ENCODE measurements at places on chromosomes 3 and 15.
A peak's percentile ranks its signal among the peaks of the same experiment; 100 is the strongest.

GRCh38 chr3:59709702-59710553 lies 660.1 kb upstream of the CFAP20DC start:
- peak; percentile 74 for DNase-seq

DNA sequence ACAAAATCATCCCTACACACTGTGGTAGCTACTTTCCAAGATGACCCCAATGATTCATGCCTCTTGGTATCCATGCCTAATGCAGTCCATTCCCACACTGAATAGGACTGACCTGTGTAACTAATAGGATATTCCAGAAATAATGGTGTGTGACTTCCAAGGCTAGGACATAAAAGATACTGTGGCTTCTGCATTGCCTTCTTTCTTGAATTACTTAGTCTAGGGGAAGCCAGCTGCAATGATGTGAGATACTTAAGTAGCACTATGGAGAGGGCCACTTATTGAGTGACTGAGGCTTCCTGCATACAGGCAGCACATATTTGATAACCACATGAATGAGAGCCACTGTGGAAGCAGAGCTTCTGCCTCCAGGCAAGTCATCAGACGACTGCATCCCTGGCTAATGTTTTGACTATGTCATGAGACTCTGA lies 50.1 kb downstream of the NR1I2 start:
- no peak for DNase-seq

- no peak for DNase-seq
Observed at GRCh38 chr15:78082743-78083110, 5.2 kb upstream of the TBC1D2B start.

DNA sequence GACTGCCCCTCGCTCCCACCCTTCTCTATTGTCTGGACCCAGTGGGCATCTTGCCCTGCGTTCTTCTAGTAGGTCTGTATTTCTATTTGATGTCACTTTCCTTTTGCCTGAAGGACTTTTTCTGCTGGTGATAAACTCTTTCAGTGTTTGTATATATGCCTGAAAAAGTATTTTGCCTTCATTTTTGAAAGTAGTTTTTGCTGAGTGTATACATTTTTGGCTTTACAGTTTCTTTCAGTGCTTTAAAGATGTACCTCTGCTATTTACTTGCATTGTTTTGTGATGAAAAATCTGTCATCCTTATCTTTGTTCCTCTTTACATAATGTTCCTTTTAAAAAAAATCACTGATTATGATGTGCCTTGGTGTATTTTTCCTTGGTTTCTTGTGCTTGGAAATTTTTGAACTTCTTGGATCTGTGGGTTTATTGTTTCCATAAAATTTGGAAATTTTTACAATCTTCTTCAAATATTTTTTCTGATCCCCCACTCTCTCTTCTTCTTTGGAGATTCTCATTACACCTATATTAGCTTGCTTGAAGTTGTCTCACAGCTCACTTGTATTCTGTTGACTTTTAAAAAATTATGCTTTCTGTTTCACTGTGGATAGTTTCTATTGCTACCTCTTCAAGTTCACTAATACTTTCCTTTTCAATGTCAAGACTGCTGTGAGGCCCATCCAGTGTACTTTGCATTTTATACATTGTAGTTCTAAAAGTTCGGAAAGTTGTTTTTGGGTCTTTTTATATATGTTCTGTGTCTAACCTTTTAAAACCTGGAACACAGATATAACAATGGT lies 67.8 kb downstream of the RGMA start:
- no peak for DNase-seq

DNA sequence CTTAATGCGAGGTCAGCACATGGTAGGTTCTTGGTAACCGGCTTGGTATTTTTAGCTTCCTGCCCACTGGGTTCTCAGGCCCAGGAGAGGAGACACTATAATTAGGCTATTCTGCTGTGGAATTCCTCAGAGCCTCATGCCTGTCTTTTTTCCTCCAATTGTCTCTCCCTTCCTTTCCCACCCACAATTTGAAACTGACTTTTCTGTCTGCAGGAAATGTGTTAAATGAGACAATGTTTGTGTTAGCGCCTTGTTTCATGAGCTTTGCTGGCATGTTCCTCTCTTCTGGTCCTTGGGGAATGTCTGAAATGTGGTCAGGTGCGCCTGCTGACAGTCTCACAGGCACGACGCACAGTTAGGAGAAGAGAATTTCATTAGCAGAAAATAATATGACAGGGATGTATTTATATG lies 223.6 kb upstream of the CTNNB1 start:
- DNase-seq: no peak

DNA sequence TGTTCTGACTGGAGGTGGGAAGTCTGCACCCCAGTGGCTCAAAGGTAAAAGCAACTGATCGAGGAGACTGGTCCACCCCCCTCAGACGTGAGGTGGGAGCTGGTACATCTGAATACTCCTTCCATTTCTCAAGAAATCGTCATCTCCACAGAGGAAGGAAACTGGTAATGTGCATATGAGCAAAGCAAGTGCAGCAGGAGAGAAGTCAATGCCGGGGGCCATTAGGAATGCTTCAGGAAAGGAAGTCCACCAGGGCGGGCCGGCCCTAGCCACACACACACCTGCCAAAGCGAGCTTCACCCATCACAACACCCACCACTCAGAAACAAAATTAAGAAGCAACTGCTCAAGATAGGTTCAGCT lies 8.5 kb downstream of the TBC1D2B start:
- no peak for DNase-seq

DNA sequence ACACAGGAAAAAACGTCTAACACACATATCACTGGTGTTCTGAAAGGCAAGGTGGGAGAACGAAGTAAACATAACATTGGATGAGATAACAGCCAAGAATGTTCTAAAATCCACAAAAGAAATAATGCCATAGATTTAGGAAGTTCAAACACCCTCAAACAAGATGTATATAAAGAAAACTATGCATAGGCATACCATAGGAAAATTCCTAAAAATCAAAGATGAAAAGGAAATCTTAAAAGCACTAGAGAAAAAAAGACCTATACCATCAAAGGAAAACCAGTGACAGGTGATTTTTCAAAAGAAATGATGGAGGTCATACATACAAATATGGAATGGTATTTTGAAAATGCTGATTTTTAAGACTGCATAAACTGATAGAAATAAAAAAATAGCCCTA lies 57.3 kb downstream of the GLB1 start:
- DNase-seq: no peak

GRCh38 chr3:191217301-191217700 lies 18.3 kb downstream of the OSTN start:
- DNase-seq: no peak

DNA sequence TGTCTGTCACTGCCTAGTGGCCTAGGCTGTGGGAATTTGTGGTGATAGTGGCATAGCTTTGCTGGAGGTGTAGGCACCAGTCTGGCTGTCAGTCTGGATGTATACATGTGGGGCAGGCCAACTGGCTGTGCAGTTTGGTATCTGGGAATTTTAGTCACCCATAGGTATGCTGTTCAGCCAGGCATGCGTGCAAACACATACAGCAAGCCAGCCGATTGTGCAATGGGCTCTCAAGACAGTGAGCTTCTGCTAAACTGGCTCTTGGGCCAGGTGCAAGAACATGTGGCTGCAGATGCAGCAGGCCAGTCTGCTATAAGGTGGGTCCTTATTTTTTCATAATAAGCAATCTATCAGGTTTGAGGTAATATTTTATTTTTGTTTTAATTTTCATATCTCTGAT lies 87.1 kb upstream of the PLSCR5 start:
- DNase-seq: no peak

GRCh38 chr3:51930439-51930838 lies 11.3 kb downstream of the RRP9 start:
- DNase-seq: no peak

DNA sequence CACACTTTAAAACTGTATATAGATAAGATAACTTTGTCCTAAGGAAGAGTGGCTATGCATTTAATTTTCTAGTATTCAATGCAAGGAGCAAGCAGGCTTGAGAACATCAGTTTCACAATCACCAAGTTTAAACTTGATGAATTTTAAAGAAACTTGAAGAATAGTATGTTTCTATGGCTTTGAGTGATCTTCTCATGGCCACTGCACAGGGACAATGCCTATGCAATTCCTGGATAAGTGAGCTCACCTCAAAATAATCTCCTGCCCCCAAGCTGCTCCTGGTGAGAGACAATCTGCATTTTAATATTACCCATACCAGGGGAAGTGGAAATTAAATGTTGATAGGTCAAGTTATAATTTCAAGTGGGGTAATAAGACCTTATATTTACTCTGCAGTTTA lies 376.6 kb upstream of the CBLB start:
- no peak for DNase-seq

DNA sequence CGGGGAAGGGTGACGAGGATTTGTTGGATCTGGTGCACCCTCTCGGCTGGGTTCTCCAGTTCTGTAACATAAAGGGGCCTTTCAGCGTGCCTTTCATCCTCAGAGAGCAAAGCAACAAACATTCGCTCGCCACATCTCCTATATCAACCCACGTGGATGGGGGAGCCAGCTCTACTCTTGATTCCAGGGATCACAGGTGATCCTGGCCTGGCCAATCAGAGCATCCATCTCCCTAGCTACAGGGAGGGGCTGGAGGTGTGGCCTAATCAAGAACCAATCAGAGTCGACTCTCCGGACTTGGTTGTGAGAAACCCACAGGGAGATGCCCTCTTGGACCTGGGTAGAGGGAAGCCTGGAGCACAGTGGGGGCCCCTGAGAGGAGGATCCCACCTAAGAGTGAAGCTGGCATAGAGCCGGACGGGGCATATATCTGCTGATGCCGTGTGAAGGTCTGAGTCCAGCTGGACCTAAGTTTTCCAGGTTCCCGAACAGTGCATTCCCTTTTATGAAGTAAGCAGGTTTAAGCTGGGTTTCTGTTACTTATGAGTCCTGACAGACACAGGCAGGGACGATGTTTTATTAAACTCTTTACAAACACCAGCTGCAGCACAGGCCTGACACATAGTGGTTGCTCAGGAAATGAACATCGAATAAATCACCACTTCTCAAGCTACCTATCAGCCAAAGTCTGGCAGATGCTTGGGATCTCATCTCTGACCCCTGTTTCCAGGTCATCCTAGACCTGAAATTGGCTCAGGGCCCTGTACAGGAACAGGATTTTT lies 50.7 kb upstream of the RAD18 start:
- DNase-seq: no peak

GRCh38 chr3:187375581-187375980 lies 7.4 kb downstream of the RTP4 start:
- no peak for DNase-seq

DNA sequence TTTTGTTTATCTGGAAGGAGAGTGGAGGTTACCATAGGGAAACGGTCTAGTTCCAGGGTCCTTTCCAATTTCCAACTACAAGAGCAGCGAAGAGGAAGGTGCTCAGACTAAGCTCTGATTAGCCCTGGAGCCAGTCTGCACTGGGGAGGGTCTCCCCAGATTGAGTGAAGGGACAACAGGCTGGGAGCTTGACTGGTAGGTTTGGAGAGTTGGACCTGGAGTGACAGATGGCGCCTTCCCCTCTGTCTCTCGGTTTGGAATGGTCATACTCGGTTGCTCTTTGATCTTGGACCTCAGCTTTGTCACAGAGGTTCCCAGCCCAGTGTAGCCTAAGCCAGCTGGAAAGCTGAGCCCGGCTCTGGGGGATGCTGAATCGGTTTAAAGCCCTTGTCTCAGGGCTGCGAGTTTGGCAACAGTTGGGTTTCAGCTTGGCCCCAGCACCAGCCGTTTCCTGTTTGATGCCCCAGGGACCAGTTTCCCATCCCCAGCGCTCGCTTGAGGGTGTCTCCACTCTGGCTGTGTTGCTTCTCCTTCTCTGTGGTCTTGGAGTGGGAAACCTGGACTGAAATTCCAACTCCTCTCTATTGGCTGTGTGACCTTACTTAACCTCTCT lies 53.1 kb upstream of the ULK4 start:
- peak; percentile 55 for DNase-seq

- DNase-seq: no peak
Observed at GRCh38 chr3:105497386-105497785, 130.7 kb downstream of the ALCAM start.

GRCh38 chr3:152550284-152550683 lies 281.6 kb downstream of the MBNL1 start:
- peak; percentile 52 for DNase-seq

GRCh38 chr3:150721285-150722130 lies 17.8 kb upstream of the ERICH6 start:
- DNase-seq: peak; percentile 88

GRCh38 chr15:81516012-81516411 lies 142.0 kb upstream of the TMC3 start:
- no peak for DNase-seq

GRCh38 chr15:81152339-81152738 lies 18.3 kb downstream of the CFAP161 start:
- no peak for DNase-seq

GRCh38 chr3:41848753-41849574 lies 112.9 kb downstream of the ULK4 start:
- DNase-seq: no peak

- no peak for DNase-seq
Observed at GRCh38 chr3:160245261-160245800, 20.1 kb downstream of the C3orf80 start.
